NCI-H446 (cell line): ENCODE measurements at places on chromosomes 6 and 20.

DNA sequence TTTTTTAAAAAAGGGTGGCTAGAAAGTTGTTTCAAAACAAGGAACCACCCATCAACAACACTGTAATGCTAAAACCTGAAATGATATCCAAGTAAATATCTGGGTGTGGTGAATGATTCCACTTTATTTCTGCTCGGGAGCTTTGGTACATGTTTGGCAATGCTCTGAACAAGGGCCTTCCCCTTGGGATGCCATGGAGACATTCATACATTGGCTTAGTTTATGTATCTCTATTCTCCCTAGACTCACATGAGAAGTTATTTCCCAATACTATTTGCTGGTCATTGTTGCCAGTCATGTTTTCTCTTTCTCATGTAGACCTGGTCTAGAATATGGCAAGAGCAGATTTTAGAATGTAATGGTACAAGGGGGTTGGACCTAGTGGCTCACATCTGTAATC, 22.9 kb downstream of the ADTRP start:
- no peak for DNase-seq

GRCh38 chr6:14135893-14136539, 18.4 kb downstream of the CD83 start:
- no peak for DNase-seq

- no peak for DNase-seq
Observed at GRCh38 chr6:96227135-96227534, 211.4 kb downstream of the FUT9 start.

DNA sequence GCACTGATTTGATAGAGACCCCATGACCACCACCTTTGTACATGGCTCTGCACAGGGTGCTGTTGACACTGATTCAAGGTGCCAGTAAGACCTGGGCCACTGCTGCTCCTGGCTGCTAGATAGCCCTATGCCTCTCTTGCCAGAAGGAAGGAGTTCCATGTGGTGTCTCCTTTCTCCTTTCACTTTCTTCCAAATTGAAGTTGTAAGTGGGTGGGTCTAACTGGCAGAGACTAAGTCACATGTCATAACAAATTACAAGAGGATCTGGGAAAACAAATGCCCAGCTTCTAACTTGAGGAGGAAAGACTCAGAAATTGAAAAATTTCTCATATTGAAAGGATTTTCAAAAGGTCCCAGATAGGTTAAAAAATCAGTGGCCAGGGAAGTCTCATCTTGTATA, 116.8 kb downstream of the TFAP2B start:
- no peak for DNase-seq

- no peak for DNase-seq
Observed at GRCh38 chr6:39843305-39844020, 51.3 kb downstream of the DAAM2 start.

GRCh38 chr20:57619051-57619831, 985 bp downstream of the ZBP1 start:
- DNase-seq: no peak

GRCh38 chr20:1391640-1392442, 1.0 kb downstream of the FKBP1A start:
- no peak for DNase-seq

- DNase-seq: no peak
Observed at GRCh38 chr6:37168163-37168758, 1.7 kb upstream of the PIM1 start.
